Daoy (cell line): ENCODE measurements at places on chromosomes 2 and 18. TPM values are rescaled to one million over a fixed set of nuclear protein-coding genes. Genes with fewer than 3 reads are reported as not detected.

KLHL41 gene
- total RNA-seq, result 0.15 and 0.51 TPM in 2 replicates

NAGK gene
- 51.9 and 65.8 TPM in 2 replicates for total RNA-seq

OTOS gene
- 0.34 TPM in 1 of 2 replicates, not detected in the other for total RNA-seq

MEIS1 gene
- total RNA-seq, result 4.5 and 7.3 TPM in 2 replicates

MRO gene
- not detected in 2 replicates for total RNA-seq

MYOM1 gene
- total RNA-seq, result not detected in 2 replicates

RIT2 gene
- not detected in 2 replicates for total RNA-seq

IL36G gene
- 0.80 TPM in 1 of 2 replicates, not detected in the other for total RNA-seq

ARHGAP15 gene
- total RNA-seq, result 0.51 and 1.4 TPM in 2 replicates

PKDCC gene
- total RNA-seq, result 7.3 and 12.9 TPM in 2 replicates

ANKRD53 gene
- not detected in 2 replicates for total RNA-seq

ROCK2 gene
- 33.6 and 36.7 TPM in 2 replicates for total RNA-seq

KANSL1L gene
- 19.8 and 25.0 TPM in 2 replicates for total RNA-seq

INPP5D gene
- not detected in 2 replicates for total RNA-seq
